ENCODE measurements at places on chromosomes 11 and 22.

- DNase-seq = no peak
These were observed 8.5 kb downstream of the FHIP1B start for GRCh38 chr11:6225896-6226295.

DNA sequence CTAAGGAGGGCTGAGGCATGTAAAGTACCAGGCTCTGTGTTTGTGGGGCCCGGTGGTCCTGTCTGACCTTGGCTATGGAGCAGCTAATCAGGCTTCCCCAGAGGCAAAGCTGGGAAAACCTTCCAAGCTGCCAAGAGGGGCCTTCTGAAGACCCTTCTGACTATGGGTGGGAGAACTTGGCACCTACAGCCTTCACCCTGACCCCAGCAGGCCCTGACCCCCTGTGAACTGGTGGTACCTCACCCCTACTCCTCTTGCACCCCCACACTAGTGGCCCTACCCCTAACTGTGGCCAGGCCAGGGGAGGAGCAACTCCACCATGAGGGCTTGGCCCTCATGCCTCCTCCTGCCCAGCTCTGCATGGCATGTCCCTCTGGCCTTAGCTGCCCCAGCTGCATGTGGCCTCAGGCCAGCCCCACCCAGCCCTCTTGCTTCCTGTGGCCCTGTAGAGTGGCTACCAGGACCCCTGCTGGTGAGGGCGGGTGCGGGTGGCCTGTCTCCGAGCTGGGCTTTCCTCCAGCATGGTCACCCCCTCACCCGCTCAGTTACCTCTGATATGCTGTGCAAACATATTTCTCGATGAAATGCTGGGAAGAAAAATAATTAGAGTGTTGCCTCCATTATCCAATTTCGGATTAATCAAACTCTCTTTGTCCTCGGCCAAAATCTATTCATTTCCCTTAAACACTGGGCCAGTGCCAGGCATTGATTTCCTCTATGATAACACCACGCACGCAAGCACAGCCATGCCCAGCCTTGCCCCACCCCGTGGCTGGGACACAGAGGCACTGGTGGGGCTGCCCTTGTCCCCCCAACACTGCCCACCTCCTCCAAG lies 7.5 kb downstream of the GNAZ start:
- DNase-seq = no peak

DNA sequence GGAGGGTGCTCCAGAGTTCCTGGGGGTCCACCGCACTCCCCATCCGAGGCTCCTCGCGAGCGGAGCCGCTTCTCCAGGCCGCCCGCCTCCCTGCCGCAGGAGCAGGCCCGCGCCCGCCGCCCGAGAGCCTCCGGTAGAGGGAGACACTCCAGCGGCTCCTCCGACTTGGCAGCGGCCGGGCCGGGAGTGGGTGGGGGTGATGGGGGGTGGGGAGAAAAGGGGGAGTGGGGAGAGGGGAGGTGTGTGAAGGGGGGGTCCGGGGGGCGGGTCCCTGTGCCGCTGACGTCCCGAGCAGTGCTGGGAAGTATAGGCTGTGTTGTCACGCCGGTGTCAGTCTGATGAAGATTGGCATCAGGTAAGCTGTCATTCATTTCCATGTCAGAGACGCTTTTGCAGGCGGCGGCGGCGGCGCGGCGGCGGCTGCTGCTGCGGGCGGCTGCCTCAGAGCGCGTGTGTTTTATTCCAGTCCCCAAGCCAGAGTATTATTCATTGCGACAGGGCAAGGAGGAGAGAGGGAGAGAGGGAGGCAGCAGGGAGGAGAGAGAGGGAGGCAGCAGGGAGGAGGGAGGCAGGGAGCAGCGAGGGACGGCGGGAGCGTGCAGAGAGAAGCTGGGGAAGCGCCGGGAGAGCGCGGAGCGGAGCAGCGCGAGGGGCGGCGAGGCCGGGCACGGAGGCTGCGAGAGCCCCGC lies at the start of gene PKNOX2:
TSS of gene PKNOX2 (plus strand) at position 330 of the 689 bp plus-strand sequence. CDS start 186,555 bp downstream, outside the sequence.
- DNase-seq = peak; percentile 67

GRCh38 chr22:35400501-35400790 lies 506 bp downstream of the MCM5 start:
- DNase-seq = no peak

DNA sequence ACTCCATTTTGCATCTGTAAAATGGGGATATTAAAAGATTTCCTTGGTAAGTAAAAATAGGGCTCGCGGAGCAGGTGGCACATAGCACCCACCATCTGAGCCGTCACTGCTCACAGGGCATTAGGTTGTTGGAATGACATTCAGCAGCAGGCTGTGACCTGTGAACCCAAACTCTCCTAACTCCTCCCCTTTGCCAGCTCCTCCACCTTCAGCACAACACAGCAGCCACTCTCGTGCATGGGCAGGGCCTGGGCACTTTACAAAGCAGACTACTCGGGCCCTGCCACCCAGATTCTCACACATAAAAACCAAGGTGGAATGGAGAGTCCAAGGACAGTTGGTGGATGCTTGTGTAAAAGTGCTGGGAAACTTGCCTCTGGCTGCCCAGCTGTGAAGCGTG lies 77.2 kb downstream of the FLI1 start:
- DNase-seq = no peak

GRCh38 chr11:70532066-70532440 lies 133.7 kb downstream of the CTTN start:
- no peak for DNase-seq

DNA sequence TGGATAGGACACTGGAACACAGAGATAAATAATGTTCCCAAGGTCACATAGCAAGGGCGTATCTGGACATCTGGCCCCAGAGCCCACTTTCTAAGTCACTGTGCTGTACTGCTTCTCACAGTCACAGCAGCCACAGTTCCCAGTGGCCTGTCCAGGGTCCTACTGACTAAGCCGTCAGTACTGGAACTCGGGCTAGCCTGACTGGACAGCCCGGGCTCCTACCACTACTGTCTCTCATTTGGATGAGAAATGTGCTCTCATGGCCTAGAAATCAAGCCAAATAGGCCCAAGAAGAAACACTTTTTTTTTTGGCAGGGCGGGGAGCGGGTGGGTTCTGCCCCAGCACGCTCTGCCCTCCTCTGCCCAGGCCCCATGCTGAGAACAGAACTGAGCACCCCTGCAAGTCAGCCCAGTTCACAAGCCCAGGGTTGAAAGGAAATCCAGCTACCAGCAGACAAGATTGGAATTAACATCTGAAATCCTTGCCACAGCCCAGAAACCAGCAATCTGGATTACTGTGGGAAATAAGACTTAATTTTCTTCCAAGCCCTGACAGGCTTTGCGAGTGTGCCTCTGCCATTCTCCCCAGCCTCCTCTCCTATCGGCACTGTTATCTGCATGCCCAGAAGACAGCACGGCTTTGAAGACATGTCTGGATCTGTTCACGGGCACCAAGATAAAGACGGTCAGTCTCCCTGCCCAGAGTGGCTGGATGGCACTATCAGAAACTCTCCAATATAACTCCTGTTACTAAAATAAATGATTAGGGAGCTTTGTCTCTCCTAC lies 182.9 kb upstream of the NCAM1 start:
- DNase-seq = no peak

- no peak for DNase-seq
These were observed 74.2 kb downstream of the KIRREL3 start for GRCh38 chr11:126926376-126926791.
